Activated naive CD4-positive, alpha-beta T cell treated with anti-CD3 and anti-CD28 coated beads, Interleukin-2, amount 10 ng/mL, durations not matched to agents 7 days and 5 days (primary cell): ENCODE measurements at places on chromosomes 3 and 15.

GRCh38 chr3:13866041-13866965 is 13.6 kb downstream of the WNT7A start:
- peak; percentile 83 for DNase-seq

DNA sequence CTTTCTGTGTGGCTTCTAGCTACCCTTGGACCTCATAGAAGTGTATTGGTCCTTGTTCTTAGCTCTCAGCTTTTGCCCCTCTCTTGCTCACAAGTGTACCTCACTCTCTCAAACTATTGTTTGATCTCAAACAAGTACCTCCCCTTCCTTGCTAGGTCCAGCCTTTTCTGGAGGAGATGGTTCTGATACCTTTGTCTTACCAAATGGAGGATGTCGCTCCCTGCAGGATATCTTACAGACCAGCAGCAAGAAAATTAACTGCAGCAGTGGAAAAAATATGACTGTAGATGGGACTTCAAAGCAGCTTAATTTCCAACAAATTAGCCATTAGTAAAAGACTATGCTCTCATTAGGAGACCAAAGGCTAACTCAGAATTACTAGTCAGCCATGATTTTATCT is 388.1 kb upstream of the ROBO2 start:
- no peak for DNase-seq

- no peak for DNase-seq
Observed at GRCh38 chr3:33233884-33234283, 15.3 kb upstream of the SUSD5 start.

GRCh38 chr3:194053136-194053535 is 82.8 kb upstream of the HES1 start:
- no peak for DNase-seq

DNA sequence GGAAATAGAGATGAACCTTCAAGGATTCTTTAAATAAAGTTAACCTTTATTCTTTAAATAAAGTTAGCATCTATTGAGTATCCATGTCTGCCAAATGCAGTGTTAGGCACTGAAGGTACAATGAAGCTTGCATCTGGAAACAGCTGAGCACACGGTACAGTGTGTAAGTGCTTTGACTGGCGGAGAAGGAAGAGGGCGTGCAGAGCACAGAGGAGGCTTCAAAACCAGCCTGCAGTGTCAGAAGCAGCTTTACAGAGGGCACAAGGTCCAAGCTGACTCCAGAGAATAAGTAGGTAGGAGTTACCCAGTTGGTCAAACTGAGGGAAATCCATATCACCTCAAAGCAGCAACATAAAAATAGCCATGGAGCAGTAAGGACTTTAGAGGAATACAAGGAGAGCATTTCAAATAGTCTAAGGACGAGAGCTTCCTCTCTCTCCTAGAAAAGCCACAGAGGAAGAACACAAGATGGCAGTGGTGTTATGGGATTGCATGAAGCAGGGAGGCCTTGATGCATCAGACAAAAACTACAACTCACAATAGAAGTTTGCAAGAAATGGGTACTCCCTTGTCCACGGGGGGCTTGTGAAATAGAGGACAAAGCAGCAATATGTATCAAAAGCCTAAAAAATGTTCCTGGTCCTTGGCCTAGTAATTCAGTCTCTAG is 60.3 kb upstream of the PPP2R3A start:
- no peak for DNase-seq
